ENCODE measurements at places on chromosomes 3 and 15.

- no peak for DNase-seq
These were observed 362.4 kb downstream of the CGGBP1 start for GRCh38 chr3:87696124-87697013.

DNA sequence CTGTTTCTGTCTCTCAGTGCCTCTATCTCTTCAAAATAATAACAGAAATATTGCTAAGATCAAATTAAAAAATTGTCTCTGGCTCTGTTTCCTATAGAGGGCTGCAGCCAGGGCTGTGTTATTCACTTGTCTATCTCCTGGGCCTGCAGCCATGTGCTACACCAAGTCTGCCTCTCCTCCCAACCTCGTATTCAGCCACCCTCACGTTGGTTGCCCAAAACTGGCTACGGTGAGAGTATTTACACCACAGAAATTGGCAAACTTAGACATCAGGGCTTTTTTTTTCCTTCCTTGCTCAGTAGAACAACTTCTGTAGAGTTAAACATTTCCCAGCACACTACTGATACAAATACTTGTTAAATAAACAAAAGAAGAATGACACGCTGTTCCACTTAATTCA, 320.9 kb upstream of the ICE2 start:
- DNase-seq: no peak

- DNase-seq: no peak
These were observed 16.0 kb upstream of the PTX3 start for GRCh38 chr3:157420606-157421130.

DNA sequence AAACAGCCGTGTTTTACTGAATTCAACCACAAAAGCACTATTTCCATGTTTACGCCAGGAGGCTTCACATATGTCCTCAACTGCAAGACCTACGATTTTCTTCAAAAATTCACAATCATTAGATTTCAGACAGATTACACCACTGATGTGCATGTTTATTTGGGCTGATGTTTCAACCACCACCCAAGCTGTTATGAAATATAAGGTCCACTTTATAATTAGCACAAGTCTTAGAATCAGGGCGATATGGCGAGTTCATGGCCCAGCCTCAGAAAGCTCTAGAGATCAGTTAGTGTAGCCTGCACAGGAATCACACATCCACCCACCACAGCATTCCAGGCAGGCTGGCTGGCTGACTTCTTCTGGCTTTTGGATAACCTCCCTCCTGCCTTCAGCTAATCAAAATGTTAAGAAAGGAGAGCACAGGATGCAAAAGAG, 15.4 kb downstream of the SH3BP5 start:
- no peak for DNase-seq

DNA sequence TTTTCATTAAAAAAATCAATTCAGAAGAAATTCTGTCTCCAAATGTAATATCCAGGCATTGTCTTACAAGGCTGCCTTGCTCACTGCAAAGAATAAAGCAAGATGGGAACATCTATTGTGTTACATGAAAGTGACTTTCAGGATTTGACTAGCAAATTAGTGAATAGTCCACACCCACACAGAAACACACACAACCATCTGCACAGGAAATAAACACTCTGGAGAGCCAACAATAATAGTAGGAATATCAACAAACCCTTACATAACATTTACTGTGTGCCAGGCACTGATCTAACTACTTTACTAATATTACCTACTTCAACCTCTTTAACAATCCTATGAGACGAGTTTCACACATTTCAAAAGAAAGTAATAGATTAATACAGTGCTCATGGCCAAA, 28.9 kb upstream of the ZNF385D start:
- DNase-seq: no peak

GRCh38 chr15:101038327-101039003, 119.3 kb downstream of the LRRK1 start:
- no peak for DNase-seq

DNA sequence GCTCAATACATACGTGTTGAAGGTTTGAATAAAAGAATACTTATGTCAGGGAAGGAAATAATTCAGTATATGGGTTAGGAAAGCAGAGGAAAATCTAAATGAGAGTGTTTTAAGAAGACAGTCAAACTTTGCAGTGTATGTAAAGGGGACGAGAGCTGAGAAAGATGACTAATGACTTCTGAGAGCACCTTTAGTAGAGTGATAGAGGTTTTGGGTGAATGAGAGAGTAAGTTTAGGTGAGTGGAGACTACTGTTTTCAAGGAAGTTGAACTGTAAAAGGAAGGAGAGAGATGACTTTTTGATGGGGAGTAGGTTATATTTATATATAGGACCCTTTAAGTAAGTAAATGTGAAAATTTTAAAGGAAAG, 9.4 kb downstream of the TBC1D23 start:
- DNase-seq: no peak

DNA sequence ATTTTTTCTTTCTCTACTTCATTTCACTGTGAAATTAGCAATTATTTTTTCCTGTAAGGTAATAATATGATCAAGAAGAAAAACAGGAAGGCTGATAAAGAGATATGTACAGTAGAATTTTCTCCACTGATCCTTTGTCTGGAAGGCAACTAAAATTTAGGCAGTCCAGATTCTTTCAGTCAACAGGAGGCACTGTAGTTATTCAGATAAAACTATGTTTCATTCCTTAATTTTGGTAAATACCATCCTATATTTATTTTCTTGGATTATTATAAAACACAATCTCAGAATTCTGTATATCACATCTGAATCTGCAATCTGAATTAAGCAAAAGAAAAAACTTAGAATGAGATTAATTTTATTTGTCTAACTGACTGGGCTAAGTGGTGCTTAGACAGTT, 343.2 kb downstream of the LSAMP start:
- no peak for DNase-seq

DNA sequence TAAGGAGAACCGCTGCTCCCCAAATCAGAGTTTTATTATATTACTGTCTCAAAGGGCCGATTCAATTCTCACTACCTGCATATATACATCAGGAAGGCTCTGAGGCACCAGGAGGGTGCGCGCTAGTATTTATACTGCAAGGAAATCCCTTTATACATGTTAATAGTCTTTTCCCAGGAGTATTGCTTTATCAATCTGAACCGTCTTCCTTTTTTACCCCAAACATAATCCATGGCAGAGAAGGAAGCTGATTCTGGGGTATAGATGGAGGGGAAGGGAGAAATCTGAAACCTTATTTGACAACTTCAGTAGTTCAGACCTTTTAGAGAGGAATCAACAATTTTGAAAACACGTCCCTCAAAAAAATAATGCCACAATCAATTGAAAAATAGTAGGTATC, at the start of gene POU1F1:
TSS of gene POU1F1 (minus strand) at position 101 of the 400 bp plus-strand sequence. CDS start 122 bp downstream, outside the sequence.
- DNase-seq: no peak

DNA sequence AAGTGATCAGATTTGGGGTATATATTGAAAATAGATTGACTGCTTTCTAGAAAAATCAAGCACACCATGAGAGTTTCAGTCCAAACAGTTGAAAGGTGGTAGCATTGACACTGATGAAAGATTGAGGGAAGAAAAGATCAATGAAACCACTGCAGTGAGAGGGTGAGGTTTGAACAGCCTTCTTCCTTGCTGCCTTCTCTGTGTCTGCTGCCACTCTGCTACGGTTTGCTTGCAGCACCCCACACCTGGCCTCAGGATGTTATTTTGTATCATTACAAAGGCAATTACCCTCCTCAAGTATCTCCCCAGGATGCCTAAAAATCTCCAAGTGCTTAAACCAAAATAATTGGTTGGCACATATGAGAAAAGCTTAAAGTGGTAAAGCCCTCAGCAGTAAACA, 683.6 kb upstream of the ARPP21 start:
- DNase-seq: no peak

- DNase-seq: no peak
These were observed 272.0 kb downstream of the KLF13 start for GRCh38 chr15:31598620-31599019.

- no peak for DNase-seq
These were observed 20.5 kb downstream of the TIGIT start for GRCh38 chr3:114314282-114314681.

GRCh38 chr15:43118829-43119228, 13.0 kb upstream of the UBR1 start:
- DNase-seq: no peak

DNA sequence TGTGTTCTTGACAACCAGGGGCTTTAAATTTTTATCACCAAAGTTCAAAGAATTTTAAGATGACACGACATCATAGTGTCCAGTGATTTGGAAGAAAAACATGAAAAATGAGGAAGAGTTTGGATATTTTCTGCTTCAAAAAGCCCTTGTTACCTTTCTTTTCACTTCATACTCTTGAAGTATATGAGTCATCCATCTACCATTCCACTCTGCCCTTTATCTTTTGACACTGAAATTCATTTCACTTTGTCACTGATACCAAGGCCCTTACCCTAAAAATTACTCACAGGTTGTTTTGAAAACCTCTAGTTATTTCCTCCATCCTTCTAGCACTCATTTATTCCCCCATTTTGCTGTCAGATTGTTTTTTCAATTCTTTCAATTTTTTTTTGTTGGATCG, 42.7 kb downstream of the OR5H15 start:
- no peak for DNase-seq

- no peak for DNase-seq
These were observed 41.3 kb downstream of the CMTM7 start for GRCh38 chr3:32432711-32433530.

GRCh38 chr3:13276438-13277195, 143.5 kb downstream of the NUP210 start:
- no peak for DNase-seq

GRCh38 chr15:91839867-91840266, 13.6 kb upstream of the SLCO3A1 start:
- no peak for DNase-seq

DNA sequence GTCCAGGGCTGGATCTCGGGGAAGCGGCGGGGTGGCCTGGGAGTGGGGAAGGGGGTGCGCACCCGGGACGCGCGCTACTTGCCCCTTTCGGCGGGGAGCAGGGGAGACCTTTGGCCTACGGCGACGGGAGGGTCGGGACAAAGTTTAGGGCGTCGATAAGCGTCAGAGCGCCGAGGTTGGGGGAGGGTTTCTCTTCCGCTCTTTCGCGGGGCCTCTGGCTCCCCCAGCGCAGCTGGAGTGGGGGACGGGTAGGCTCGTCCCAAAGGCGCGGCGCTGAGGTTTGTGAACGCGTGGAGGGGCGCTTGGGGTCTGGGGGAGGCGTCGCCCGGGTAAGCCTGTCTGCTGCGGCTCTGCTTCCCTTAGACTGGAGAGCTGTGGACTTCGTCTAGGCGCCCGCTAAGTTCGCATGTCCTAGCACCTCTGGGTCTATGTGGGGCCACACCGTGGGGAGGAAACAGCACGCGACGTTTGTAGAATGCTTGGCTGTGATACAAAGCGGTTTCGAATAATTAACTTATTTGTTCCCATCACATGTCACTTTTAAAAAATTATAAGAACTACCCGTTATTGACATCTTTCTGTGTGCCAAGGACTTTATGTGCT, 527 bp downstream of the B2M start:
- DNase-seq: no peak

DNA sequence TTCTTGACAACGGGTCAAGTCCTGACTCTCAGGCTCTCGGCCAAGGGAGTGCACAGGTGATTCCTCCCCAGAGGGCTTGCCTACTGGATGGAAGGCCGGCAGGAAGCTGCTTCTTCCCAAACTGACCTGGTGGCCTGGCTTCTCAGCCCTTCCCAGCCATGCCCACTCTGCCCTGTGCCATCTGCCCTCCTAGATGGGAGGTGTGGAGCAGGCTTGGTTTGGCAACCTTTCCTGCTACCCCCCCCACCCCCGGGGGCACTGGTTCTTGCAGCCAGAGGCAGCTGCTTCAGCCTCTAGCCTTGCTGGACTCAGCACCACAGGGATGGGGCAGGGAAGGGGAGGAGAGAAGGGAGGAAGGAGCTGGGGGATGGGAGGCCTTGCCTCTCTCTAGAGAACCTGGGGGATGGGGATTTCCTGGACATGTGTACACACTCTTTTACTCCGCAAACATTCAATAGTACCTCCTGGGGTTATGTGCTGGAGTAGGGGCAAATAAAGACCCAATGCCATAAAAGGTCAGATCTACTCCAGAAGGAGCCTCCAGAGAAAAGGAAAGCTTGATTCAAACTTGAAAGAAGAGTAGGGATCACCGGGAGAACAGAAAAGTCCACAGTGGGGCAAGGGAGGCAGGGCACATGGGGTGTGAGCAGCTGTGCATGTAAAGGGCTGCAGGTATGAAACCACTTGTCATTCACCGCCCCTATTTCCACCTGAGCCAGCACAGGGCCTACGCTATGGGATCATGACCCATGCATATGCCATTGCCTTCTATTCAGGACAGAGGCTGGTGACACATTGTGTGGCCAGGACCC, 4.2 kb upstream of the DAPK2 start:
- no peak for DNase-seq

GRCh38 chr3:174329321-174329720, 529.8 kb upstream of the NAALADL2 start:
- no peak for DNase-seq

DNA sequence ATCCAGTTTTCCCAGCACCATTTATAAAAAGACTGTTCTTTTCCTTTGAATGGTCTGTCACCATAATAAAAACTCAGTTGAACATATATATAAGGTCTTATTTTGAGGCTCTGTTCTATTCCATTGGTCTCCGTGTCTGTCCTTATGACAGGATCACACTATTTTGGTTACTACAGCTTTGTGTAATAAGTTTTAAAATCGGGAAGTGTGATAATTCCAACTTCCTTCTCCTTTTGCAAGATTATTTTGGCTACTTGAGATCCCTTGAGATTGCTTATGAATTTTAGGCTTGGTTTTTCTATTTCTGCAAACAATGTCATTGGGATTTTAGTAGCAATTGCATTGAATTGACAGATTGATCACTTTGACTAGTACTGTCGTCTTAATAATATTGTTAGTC, 35.7 kb downstream of the SACM1L start:
- no peak for DNase-seq

GRCh38 chr15:47870300-47870955, 153.1 kb downstream of the SEMA6D start:
- DNase-seq: no peak

GRCh38 chr15:55248895-55249294, 40.7 kb downstream of the RAB27A start:
- DNase-seq: no peak

GRCh38 chr15:63512148-63512547, 7.8 kb downstream of the USP3 start:
- DNase-seq: no peak

GRCh38 chr15:55221090-55222011, 24.6 kb upstream of the RSL24D1 start:
- DNase-seq: no peak

- no peak for DNase-seq
These were observed 201.6 kb downstream of the EDEM1 start for GRCh38 chr3:5389057-5389456.
